ENCODE measurements at places on chromosomes 11 and 22.

DNA sequence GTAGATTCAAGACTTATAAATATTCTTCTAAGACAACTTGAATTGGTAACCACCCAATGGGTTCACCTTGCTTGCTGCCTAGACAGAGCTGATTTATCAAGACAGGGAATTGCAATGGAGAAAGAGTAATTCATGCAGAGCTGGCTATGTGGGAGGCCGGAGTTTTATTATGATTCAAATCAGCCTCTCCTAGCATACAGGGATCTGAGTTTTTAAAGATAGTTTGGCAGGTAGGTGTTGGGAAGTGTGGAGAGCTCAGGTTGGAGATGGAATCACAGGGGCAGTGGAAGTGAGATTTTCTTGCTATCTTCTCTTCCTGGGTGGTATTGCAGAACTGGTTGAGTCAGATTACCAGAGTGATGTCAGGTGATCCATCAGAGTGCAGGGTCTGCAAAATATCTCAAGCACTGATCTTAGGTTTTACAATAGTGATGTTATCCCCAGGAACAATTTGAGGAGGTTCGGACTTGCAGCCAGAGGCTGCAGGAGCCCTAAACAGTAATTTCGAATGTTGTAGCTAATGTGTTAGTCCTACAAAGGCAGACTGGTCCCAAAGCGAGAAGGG lies 1448.6 kb upstream of the RAG2 start:
- DNase-seq = no peak

DNA sequence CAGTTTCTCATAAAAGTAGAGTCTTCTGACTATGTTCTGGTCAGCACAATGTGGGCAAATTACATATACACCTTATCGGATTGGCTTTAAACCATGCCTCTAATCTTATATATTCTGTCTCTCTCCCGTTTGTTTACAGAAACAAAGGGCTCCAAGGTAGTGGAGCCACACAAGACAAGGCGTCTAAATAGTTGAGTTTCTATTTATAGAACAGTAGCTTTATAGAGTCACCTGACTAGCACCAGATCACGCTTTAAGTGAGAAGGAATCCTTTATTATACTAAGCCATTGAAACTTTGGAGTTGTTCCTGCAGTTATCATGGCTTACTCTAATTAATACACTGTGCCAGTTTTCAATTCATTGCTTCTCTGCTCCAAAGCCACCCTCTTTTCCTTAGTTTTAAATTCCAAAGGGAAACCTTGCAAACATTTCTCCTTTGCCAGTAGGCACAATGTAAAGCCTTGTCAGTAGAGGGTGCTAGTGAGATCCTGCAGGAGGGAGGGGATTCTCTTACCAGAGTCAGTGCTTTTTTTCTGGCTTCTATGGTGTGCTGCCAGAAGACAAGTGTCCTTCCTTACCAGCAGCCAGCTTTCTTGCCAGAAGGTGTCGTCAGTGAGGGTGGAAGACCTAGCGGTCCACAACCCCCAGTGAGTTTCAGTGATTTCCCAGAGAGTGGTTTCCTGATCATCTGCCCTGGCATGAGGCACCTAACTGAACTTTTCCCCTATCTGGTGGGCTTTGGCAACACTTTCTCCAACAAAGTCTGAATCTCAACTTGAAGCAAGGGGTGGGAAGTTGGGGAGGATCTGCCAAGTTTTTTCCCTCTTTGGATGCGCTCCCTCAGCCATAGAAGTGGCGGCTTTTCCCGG lies 71.7 kb downstream of the RAB38 start:
- DNase-seq = no peak

- no peak for DNase-seq
Measured at GRCh38 chr11:4098026-4098621, 3.5 kb downstream of the RRM1 start.

DNA sequence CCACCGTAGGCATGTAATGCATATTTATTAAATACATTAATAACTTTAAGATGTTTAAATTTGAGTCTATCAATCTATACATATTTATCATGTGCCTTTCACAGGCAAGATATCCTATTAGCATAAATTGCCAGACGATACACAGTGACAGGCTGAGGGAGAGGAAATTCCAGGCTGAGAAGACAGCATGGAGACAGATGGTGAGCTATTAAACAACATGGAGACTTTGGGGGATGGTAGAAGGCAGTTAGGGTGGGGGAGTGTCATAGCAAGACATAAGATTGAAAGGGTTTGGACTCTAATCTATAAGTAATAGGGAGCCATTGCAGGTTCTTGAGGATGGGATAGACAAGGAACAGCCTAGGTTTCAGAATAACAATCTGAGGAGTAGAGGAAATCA lies 138.5 kb downstream of the NXPE2 start:
- DNase-seq = no peak

DNA sequence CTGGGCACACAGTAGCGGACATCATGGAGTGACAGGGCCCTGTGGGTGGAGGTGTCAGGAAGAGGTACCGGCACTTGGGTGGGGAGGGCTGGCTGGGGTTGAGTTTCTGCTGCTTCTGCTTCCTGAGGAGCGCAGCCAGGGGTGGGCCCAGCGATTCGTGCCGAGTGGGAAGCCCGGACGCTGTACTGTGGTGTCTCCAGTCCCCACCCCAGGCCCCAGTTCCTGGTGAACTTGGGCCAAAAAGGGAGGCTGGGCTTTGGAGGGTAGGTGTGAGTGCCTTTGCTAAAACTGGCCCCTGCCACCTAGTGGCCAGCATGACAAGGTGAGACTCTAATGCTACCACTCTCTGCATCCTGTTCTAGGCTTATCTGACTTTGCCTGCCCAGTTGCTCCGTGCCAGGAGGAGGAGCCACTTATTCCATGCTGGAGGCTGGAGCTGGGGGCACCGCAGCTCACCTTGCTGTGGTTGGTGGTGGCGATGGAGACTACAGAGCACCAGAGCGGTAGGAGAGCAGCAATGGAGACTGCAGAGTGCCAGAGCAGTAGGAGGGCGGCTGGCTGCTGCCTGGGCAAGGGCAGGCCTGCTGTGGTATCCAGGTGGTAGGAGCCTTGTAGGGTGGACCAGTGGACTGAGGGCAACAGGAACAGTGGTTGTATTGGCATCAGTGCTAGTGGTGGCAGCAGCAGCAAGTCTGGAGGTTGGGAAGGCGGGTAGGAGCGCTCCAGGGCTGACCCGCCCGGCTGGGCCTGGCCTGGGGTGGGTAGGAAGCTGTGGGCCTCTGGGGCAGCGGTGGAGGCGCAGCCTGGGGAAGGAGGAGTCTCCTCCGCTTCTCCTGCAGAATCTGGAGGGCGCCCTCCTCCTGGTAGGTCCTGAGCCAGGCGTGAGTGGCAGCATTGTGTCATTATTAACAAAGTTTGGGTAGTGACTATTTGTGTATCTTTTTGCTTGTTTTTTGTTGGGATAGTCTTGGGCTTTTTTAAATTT lies 2.2 kb upstream of the RFPL2 start:
- DNase-seq = no peak

DNA sequence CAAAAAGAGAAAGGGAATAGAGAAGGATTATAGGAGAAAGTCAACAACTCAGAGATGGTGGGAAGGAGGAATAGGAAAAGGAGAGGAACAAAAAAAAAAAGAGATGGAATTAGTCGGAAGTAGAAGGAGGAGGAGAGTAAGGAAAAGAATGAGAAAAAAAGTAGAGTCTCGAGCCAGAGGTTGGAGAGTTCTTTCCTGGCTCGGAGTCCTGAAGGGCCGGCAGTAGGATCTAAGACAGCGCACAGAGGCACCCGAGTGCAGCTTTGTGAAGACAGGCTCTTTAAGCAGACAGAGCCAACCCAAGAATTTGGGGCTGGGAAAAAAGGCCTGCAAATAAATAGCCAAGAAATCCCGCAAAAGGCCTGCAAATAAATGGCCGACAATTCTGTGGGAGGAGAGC lies 170.4 kb upstream of the CCDC90B start:
- DNase-seq = no peak

DNA sequence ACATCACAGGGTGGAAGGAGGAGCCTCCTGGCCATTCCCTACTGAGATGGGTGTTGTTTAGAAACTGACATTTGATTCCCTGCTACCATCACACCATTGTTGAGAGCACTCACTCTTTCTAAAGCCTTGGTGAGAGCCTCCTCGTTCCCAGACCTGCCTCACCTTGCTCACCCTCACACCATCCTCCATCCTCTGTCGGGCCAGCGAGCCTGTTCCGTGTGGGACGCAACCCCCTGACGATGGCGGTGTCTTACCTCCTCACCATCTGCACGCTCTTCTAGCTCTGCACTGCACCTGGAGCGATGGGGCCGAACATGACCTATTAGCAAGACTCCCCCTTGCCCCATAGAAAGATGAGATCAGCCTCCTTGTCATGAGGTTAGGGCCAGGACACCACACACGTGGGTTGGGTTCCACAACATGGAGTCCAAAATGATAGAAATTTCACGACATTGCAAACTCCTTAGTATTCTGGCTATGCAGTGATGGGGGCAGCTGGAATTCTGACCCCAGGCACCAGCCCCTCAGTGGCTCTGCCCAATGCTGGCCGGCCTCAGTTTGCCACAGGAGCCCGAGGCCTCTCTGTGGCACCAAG lies 1017.9 kb downstream of the TBC1D22A start:
- no peak for DNase-seq

DNA sequence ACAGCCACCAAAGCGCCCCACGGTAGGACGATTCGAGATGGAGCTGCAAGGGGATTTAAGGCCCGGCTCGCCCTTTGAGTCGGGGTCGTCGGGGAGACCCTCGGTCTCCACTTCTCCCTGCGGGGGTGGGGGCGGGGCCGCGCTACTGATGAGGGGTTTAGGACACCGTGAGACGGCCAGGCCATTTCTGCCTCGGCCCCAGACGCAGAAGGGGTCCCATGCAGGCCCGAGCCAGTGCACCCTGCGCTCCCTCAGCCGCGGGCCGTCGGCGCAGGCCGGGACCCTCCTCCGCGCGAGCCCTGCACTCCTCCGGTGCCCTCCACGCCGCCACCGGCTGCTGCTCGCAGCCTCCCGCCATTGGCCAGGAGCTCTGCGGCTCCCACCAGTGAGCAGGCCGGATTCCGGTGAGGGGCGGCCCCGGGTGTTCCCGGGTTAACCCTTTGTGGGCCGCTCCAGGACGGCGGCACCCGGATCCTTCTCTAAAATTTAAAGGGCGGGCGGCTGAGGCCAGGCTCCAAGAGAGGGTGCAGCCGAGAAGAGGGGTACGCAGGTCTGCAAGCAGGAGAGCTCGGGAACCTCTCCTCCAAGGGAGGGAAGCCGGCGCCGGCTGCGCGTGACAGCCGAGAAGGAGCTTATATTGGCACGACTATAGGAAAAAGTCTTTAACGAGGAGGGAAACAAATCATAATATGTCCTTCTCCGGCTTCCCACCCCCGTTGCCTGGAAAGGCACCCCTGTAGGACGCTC lies 18.0 kb downstream of the CREB3L1 start:
- DNase-seq = no peak

- DNase-seq = no peak
Measured at GRCh38 chr11:8096575-8096974, 15.6 kb downstream of the TUB start.

DNA sequence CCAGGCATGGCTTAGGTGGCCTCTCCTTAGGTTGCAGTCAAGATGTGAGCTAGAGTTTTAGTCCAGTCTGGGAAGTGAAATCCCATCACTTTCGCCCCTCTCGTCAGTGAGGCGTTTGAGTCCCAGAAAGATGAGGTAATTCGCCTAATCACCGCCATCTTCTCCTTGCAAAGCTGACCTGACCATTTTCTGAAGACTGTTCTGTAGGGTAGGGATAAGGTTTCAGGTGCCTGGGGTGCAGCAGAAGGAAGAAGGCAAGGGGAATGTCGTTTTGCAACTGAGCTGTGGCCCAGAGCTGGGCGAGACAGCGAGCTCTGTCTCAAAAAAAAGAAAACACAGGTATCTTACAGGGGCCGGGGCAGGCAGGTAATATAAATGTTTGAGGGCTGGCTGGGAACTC lies 61.7 kb upstream of the CECR2 start:
- DNase-seq = no peak

- no peak for DNase-seq
Measured at GRCh38 chr11:2235588-2236326, 34.6 kb downstream of the ASCL2 start.

- no peak for DNase-seq
Measured at GRCh38 chr11:102653744-102654291, 28.7 kb upstream of the MMP20 start.

- DNase-seq = no peak
Measured at GRCh38 chr11:75639762-75640181, 29.1 kb downstream of the MAP6 start.

DNA sequence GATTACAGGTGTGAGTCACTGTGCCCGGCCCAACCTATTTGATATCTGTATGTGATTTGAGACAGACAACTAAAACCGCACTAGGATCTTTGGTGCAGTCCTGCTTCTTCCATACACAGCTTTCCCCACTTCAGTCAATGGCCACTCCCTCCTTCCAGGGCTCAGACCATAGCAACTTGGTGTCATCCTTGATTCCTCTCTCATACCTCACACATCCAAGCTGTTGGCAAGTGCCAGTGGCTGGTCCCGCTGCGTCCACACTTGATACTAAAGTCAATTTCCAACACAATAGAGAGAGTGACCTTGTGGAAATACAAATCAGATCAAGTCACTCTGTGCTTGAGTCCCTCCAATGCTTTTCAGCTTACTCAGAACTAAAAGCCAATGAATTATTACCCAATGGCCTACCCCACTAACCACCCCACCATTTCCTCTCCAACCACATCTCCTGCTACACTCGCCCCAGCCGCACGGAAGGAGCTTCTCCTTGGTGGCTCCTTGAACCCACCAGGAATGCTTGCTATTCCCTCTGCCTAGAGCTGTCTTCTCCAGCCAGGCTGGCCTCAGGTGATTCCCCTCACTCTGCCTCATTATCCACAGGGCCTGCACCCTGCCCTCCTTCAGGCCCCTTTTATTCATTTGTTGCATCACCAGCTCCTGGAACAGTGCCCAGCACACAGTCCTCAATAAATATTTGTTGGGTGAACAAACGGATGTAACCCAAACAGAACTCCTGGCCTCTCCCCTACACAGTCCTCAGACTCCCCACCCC lies 12.9 kb downstream of the ABTB2 start:
- DNase-seq = no peak

GRCh38 chr22:49446759-49447710 lies 380.6 kb downstream of the BRD1 start:
- DNase-seq = no peak

- DNase-seq = no peak
Measured at GRCh38 chr11:130214861-130215530, 55.4 kb downstream of the ST14 start.

DNA sequence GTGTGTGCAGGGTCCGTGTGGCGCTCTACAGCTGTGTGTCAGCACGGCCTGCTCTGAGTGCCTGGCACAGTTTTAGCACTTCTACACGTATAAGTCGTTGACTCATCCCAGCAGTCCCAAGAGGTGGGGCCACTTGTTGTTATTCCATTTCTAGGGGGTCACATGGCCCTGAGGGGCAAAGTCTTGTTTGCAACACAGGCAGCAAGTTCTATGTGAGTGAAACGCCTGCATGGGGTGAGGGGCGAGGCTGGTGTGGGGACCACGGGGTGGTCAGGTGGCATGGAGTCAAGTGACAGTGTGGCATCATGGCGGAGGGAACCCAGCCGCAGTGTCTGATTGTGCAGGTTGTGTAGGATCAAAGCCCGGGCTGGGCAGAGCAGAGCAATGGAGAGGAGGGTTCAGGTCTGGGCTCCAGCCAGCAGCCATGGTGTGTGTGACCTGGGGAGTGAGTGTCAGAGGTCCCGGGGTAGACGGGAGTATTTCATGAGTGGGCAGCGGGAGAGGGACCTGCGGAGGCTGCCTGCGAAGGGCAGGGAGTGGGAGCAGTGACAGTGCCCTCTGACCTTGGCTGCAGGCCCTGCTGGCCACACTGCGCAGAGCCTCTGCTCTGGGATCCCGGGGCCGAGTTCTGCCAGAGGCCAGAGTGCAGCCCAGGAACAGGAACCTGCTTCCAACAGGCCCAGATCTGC lies 27.9 kb downstream of the SHANK3 start:
- DNase-seq = no peak

- no peak for DNase-seq
Measured at GRCh38 chr11:35047179-35047578, 91.8 kb upstream of the CD44 start.

GRCh38 chr22:43333156-43333555 lies 10.0 kb downstream of the SCUBE1 start:
- DNase-seq = no peak

All from cortex of kidney (tissue), 1 donor.